ENCODE measurements at places on chromosomes 7 and 10.

- no peak for DNase-seq
Measured at GRCh38 chr7:92602352-92603088, 12.3 kb upstream of the FAM133B start.

- DNase-seq, result no peak
Measured at GRCh38 chr10:21849607-21850006, 153.9 kb downstream of the DNAJC1 start.

DNA sequence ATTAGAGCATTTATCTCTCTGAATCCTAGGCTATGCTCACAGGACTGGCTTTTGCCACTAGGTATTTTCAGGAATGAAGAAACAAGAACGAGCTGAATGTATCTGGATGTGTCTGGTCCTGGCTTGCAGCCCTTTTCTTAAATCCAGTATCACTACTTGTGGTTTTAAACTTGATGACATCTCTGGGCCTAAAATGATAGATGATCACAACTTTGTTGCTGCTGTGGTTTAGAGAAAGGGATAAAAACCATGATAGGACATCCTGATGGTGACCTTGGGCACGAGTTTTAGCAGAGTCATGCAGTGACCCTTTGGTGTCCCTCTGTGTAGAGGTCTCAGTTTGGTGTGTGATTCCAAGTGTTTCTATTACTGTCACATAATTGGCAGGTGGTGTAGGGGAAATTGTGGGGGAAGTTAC, 31.7 kb upstream of the SEMA3C start:
- no peak for DNase-seq

DNA sequence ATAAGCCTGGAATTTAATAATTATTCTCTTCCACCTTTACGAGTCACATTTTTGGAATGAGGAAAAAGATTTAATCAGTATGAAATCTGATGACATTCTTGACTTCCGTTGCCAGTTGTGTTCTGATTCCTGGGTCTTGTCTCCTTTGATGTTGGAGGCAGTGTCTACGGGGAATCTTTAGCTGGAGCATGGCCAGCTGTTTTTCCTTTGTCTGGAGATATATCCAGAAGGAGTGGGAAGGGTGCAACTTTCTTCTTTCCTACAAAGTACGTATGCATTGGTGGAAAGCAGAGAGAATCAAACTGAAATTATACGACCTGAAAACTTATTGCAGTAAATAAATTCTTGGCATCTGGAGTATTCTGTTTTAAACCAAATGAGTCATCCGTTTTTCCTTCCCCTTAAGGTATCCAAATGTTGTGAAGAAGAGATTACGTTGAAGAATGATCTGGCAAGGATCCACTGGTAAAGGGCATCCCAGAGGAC, 6.9 kb upstream of the GNG11 start:
- no peak for DNase-seq

DNA sequence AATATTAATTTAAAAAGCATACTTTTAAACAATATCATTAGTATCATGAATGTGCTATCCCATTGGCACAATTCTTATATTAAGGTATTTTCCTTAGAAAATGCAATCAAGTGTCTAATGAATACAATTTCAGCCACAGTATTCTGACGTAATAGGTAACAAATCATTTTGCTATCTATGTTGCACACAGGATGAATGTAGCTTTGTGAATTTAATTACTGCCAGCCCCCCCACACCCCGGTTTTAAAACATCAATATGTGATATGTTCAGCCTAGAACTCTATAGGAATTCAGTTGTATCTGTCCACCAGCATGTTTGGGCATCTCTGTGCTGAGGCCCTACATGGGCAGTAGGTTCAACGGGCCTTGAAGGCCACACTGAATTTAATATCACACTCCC, 274.6 kb downstream of the PLXDC2 start:
- no peak for DNase-seq

DNA sequence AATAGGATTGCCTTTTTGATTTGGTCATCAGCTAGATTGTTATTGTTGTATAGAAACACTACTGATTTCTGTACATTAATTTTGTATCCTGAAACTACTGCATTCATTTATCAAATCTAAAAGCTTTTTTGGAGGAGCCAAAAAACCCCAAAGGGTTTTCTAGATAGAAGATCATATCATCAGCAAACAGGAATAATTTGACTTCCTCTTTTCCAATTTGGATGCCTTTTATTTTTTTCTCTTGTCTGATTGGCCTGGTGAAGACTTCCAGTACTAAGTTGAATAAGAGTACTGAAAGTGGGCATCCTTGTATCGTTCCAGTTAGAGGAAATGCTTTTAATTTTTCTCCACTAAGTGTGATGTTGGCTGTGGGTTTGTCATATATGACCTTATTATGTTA, 10.6 kb upstream of the ENTPD7 start:
- peak; percentile 43 for DNase-seq

GRCh38 chr7:70595755-70596597, 536.0 kb upstream of the GALNT17 start:
- no peak for DNase-seq

- DNase-seq, result no peak
Measured at GRCh38 chr7:1979591-1980560, 252.9 kb downstream of the MAD1L1 start.

DNA sequence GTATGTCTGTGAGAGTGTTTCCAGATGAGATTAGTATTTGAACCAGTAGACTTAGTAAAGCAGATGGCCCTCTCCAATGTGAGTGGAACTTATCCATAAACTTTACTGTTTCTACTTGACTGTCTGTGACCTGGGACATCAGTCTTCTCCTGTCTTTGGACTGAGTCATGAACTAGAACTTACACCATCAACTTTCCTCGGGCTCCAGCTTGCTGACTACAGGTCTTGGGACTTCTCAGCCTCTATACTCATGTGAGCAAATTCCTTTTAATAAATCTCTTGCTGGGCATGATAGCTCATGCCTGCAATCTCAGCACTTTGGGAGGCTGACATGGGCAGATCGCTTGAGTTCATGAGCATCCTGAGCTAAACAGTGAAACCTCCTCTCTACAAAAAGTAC, 25.7 kb upstream of the WAPL start:
- DNase-seq, result no peak

DNA sequence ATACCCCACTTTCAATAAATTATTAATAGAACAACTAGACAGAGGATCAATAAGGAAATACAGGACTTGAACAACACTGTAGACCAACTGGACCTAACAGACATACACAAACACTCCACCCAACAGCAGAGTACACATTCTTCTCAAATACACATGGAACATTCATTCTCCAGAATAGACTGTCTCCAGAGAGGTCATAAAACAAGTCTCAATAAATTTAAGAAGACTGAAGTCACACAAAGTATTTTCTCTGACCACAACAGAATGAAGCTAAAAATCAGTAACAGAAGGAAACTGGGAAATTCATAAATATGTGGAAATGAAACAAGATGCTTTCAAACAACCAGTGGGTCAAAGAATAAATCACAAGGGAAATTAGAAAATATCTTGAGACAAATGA, 119.8 kb downstream of the SMURF1 start:
- no peak for DNase-seq

DNA sequence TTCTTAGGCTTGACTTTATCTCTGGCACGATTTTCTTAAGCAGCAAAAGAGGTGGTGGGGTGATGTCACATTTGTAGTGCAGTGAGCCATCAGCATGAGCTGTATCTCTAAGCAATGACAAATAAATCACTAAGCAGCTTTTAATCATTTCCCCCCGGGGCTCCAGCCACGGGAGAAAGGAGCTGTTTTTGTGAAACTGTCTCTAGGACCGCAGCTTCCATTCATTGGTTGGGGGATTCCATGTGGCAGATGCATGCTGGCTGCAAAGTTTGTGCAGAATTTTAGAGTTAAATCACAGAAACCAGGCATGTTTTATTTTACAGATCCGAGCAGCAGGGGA, 464 bp downstream of the KIAA1217 start:
- DNase-seq, result no peak

All from KBM-7 (cell line).